ENCODE measurements at places on chromosomes 1 and 21.

GRCh38 chr1:19712928-19713327, 48.3 kb downstream of the HTR6 start:
- DNase-seq, result no peak

DNA sequence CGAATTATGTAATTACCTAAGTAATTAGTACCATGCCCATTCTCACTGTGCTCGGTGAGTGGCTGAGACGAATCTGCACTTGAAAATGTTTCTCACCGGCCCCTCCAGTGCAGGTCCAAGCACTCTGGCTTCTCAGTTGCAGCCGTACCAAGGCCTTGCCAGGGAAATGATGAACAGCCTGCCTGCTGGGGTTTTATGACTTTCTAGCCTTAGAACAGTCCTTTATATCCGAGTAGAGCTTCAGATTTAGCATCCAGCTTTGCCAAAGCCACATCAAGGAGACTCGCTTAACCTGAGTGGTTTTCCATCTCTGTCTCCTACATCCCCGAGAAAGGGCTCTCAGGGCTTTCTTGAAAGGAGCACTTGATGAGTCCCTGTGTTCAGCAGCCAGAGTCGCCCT, 83.4 kb downstream of the GREM2 start:
- DNase-seq, result no peak

DNA sequence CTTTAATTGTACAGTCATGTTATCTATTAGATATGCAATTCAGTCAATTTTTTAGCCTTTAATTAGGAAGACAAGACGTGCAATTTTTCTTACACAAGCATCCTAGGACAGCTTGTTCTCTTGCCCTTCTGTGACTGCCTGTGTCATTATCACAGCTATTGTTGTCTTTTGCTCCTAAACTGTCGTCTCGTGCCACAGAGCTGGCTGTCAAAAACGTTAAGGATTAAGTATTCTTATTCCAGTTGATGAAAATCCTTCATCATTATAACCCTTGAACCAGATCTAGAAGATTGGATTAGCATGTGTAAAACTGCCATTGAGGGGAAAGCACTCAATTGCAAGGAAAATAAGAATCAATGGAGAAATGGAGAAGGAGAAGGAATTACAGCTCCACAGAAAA, 43.8 kb upstream of the AIM2 start:
- no peak for DNase-seq

DNA sequence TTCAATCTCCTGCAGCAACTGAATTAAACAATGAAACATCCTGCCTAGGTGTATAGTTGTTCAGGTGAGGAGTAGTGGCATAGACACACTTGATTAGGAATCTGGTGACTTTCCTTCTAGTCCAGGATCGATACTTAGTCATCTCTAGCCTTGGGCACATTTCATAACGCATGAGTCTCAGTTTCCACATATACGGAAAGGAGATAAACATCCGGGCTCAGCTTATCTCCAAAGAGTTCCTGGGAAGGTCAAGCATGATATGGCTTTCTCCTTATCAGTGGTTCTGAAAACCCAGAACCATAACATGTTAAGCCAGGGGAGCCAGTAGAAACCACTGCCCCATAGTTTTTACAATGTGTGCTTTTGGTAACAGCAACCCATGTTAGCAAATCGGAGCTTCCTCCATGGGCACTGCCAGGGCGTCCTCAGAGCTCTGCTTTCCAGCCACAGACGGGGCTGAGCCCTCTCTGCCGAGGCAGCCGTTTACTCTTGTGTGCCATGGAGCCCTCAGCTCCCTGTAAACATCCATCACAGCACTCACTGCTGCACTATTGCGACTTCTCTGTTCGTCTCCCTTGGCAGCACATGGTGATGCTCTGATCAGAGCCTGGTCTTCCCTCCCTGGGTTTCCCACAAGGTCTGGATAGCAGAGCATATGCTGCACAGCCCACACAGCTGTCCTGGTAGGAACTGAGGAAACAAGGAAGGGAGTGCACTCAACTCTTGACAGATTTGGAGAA, 34.6 kb downstream of the RUNX1 start:
- no peak for DNase-seq

DNA sequence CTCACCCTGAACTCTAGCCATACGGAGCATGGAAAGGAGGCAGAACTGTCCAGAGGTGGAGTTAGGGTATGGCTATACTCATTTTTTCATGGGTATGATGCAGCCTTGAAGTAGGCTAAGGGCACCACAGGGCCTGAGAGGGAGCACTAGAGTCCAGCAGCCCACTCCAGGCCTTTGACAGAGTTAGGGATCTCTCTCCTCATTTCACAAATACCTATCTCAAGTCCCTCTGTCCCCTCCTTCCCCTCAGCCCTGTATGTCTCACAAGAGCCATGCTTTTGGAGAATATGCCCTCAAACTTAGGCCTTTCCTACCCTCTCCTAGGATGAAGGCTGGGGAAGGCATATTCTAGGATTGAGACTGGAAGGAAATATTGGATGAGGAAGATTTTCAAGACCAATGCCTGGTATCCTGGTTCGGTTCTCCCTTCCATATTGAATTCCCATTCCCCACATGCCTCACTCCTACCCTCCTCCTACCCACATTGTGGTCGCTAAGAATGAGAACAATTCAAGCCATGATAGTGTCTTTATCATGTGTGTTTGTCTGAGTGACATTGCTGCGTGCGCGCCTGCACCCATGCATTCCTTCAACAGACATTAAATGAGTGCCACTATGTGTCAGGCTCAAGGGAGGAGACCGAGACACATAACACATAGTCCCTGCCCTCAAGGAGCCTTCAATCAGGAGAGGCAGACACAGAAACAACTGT, 2.6 kb upstream of the NECTIN4 start:
- no peak for DNase-seq

- DNase-seq, result no peak
Measured at GRCh38 chr21:42807938-42808613, 71.3 kb downstream of the WDR4 start.

- no peak for DNase-seq
Measured at GRCh38 chr1:64686828-64687724, 57.8 kb upstream of the RAVER2 start.

- no peak for DNase-seq
Measured at GRCh38 chr1:69504730-69505252, 62.9 kb upstream of the LRRC7 start.

DNA sequence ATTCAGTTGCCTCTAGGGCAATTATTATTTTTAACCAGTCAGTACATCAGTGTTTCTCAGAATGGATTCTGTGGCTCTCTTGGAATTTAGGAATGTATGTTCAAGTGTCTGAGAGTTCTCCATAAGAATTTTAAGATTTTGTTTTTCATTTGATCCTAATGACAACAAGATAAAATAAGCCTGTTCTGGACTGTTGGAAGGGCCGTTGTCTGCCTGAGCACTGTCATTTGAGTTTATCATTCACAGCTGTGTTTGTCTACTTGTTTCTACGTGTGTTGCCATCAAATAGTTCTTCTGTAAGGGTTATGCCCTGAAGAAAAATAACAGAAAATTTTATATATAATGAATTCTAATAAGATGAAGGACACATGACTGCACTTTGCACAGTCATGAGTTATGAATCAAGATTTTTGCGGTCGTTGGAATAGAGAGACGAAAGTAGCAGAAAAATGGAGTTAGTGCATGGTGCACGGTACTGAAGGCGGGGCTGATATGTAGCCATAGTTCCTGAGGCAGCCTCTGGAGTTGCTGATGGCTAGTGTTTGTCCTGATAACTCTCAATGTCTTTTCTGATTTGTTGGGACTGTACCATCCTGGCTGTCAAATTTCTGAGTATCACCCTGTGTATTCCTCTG, 92.5 kb downstream of the NOS1AP start:
- DNase-seq, result no peak

GRCh38 chr1:187840557-187840956, 1011.8 kb downstream of the PLA2G4A start:
- DNase-seq, result no peak

GRCh38 chr1:117976381-117976780, 46.8 kb downstream of the WDR3 start:
- DNase-seq, result no peak

DNA sequence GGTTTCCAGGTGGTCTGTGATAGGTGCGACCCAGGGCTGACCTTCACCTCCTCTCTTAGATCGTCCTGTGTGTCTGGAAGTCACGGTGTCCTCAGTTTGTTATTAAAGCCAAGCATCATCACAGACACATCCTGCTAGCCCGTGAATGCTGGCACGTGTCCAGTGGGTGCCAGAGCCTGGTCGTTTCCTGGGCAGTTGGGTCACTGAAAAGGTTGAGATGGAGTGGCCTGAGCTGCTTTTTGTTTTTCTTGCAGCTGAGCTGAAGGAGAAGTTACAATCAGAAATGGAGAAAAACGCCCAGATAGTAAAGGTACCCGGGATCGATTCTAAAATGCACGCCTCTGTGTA, 23.2 kb downstream of the PCNT start:
- DNase-seq, result no peak

DNA sequence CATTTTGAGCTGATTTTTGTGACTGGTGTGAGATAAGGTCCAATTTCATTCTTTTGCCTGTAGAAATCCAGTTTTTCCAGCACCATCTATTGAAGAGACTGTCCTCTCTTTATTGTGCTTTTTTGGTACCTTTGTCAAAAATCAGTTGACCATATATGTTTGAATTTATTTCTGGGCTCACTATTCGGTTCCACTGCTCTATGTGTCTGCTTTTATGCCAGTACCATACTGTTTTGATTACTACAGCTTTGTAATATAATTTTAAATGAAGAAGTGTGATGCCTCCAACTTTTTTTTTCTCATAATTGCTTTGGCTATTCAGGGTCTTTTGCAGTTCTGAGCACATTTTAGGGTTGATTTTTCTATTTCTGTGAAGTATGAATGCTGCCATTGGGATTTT, 69.0 kb downstream of the LAMC2 start:
- no peak for DNase-seq

DNA sequence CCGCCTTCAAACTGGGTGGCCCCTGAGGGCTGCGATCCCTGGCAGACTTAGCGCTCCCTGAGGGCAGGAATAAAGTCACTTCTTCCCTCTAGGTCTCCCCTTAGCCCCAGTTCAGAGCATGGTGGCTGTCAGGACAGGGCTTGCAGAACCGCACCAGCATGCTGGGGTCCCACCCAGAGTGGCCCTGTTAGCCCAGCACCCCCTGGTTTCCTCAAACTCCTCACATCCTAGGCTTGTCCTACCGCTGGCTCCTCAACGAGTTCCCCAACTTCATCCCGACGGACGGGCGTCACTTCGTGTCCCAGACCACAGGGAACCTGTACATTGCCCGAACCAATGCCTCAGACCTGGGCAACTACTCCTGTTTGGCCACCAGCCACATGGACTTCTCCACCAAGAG, 15.8 kb downstream of the CNTN2 start:
- DNase-seq, result no peak

DNA sequence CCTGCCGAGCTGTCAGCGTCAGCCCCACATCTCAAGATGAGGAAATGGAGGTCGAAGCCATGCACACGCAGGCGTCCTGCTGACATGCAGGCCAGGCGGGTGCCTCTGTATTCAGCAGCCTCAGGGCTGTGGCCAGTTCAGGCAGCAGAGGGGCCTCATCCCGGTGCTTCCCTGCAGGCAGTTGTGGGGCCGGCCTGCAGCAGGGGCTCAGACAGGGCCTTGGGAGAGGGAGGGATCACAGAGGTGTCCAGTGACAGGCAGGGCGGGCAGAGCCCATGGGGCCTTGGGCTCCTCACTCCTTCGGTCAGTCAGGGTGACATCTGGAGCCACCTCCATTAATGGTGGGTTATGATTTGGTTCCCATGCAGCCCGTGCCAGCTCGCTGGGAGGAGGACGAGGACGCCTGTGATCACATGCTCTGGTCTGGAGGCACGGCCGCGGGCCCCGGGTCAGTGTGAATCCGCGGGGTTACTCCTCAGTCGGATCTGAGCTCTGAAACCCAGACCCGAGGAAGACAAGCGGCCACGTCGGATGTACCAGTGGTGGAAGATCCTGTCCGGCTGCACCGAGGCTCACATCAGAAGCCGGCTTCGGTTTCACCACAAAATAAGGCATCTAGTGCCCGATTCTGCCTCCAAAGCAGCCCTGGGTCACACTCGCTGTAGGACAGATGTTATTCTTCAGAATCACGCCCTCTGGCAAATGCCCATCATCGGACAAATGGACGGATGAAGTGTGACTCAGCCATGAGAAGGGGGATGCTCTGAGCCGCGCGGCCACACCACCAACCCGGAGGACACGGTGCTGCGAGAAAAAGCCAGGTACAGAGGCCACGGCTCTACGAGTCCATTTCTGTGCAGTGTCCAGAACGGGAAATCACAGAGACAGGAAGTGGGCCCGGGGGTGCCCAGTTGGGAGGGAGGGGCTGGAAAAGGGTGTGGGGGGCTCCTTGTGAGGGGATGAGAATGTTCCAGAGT, 33.4 kb downstream of the KRTAP10-1 start:
- no peak for DNase-seq

DNA sequence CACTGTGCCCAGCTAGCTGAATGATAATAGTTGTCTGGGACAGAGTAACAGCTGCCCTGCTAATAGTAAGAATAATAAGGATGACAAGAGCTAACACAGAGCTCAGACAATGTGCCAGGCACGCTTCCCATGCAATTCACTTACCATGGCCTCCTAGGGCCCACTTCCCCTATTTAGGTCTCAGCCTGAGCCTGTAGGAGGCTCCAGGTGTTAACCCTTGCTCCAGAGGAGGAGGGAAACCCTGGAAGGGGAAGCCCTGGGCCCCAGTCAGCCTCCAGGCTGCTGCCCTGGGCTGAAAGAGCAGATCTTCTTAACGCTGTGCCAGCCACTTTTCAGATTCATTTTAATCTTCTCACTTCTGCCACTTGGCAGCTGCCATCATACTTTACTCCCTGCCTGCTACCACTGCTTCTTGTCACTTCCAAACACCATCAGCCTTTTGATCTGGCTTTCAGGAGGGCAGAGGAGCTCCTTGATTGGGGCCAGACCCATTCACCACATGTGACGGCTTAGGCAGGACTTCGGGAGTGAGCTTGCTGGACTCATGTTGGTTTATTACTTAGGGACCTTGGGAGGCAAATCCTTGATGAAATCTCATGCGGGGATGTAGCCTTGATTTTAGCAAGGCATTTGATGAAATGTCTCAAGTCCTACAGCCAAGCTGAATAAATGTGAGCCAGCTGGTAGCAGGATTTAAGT, 66.7 kb upstream of the PARP1 start:
- DNase-seq, result no peak

- no peak for DNase-seq
Measured at GRCh38 chr21:16280686-16281091, 550.9 kb downstream of the USP25 start.

- DNase-seq, result no peak
Measured at GRCh38 chr1:202049129-202049528, 38.7 kb downstream of the ELF3 start.

DNA sequence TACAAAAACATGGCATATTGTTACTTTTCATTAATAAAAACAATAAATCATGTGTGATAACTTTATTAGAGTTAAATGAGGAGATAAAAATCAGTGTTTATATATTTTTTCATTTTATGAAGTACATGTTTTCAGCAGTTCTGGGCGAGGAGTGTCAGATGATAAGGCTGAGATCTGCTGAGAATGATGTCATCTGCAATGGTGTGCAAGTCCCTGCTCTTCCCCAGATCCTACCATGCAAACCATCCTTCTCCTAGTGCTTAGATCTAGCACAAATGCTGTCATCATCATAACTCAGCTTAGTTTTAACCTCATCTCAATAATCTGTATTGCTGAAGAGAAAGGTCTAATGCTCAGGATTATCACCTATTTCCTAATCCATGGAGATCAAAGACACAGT, 214.4 kb upstream of the DAB1 start:
- no peak for DNase-seq
